ENCODE measurements at places on chromosomes 13 and 19.
A peak's percentile ranks its signal among the peaks of the same experiment; 100 is the strongest.

- H3K27me3 ChIP-seq = no peaks in the 10 kb centered on the region
- peaks cover 2% of the 10 kb centered on the region for H3K4me1 ChIP-seq
- peak overlapping the region; percentile 16 for H3K27ac ChIP-seq
- no peak overlapping the region for H3K4me3 ChIP-seq
- no peak for DNase-seq
- H3K36me3 ChIP-seq = peaks cover 50% of the 10 kb centered on the region
These were observed 17.2 kb downstream of the EML2 start for GRCh38 chr19:45621976-45622503.

- H3K4me1 ChIP-seq = no peaks in the 10 kb centered on the region
- H3K27ac ChIP-seq = no peak overlapping the region
- DNase-seq = no peak
- H3K27me3 ChIP-seq = peaks cover 4% of the 10 kb centered on the region
These were observed 190.5 kb downstream of the NDFIP2 start for GRCh38 chr13:79671420-79671819.

DNA sequence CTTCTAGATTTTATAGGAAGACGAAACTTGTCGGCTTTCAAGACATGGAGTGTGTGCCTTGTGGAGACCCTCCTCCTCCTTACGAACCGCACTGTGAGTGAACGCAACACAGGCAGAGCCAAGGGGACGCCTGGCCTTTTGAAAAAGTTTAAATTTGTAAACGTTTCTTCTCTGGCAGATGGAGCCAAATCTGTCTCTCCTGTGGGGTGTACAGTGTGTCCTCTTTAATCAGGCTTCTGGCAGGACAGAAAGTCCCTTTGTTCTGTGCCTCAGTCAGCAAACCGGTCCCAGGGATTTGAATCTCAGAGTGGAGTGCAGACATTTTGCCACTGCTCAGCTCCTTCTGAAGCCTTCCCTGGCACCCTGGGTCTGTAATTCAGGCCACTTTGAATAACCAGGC is 56.5 kb downstream of the TNFRSF19 start:
- no peaks in the 10 kb centered on the region for H3K36me3 ChIP-seq
- no peak overlapping the region for H3K27ac ChIP-seq
- H3K4me3 ChIP-seq = no peak overlapping the region
- peaks cover 1% of the 10 kb centered on the region for H3K4me1 ChIP-seq

DNA sequence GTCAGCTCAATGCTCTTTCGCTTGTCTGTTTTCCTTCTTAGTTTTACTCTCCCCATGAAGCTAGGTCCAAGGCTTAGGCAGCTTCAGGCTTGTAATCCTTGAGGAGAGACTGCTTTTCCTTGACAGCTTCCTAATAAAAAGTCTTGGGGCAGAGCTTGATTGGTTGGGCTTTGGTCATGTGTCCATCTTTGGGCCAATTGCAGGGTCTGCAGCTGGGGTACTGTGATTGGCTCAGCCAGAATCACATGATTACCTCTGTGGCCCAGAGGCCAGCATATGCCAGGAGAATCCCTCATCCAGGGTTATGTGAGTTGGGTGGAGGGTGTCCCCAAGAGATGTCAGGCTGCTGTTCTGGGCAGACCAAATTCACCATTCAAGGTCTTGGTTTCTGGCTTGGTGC is 8.1 kb downstream of the KLK1 start:
- peaks cover 46% of the 10 kb centered on the region for H3K27me3 ChIP-seq
- DNase-seq = no peak
- peaks cover 35% of the 10 kb centered on the region for H3K4me1 ChIP-seq
- no peaks in the 10 kb centered on the region for H3K36me3 ChIP-seq
- no peak overlapping the region for H3K27ac ChIP-seq

DNA sequence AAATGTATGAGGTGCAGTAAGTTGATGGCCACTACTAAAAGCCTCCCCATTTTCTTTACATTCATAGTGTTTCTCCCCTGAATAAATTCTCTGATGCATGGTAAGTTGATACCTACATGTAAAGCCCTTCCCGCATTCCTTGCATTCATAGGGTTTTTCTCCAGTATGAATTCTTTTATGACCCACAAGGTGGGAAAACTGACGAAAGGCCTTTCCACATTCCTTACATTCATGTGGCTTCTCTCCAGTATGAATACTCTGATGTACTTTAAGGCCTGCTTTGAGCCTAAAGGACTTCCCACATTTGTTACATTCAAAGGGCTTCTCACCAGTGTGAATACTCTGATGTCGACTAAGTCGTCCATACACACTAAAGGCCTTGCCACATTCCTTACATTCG is 20.5 kb downstream of the ZNF607 start:
- H3K27ac ChIP-seq = no peak overlapping the region
- no peaks in the 10 kb centered on the region for H3K27me3 ChIP-seq
- no peaks in the 10 kb centered on the region for H3K4me1 ChIP-seq
- peaks cover 64% of the 10 kb centered on the region for H3K36me3 ChIP-seq
- H3K4me3 ChIP-seq = no peak overlapping the region
- DNase-seq = no peak

Measured in activated CD4-positive, alpha-beta memory T cell treated with anti-CD3 and anti-CD28 coated beads for 36 hours (primary cell).